ENCODE measurements at places on chromosomes 7 and 10. TPM values are rescaled to one million over a fixed set of nuclear protein-coding genes. Genes with fewer than 3 reads are reported as not detected.

Gene CALML5
- not detected for total RNA-seq

Gene RADIL
- not detected for total RNA-seq

Gene PTPRE
- 17.5 TPM for total RNA-seq

Gene TFEC
- not detected for total RNA-seq

Gene TMEM236
- 0.12 TPM for total RNA-seq

Gene CDK5
- total RNA-seq = 41.3 TPM
